NCI-H82 (cell line): ENCODE measurements at places on chromosomes 4 and X.

- peak; percentile 68 for DNase-seq
These were observed 163.3 kb upstream of the PRDX4 start for GRCh38 chrX:23503835-23504539.

DNA sequence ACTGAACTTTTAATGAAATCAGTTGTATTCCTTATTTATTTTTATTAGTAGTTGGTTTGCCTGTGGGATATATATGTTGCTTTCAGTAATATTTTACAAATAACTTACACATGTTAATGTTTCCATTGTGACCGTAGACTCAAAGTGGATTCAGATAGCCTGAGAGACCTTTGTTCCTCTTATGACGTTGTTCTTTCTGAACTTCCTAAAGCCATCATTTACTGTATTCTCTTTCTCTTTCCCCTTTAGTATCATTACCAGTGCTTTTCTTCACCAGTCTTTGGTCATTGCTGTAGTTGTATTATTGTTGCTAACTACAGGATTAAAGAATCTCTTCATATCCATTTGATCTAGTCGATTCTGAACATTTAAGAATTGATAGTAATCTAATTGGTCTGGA lies 4.3 kb downstream of the STIM2 start:
- DNase-seq = no peak

GRCh38 chr4:15771216-15772058 lies 6.7 kb upstream of the CD38 start:
- DNase-seq = no peak

GRCh38 chr4:54482529-54483200 lies 175.1 kb upstream of the KIT start:
- DNase-seq = no peak

- no peak for DNase-seq
These were observed 66.6 kb downstream of the ING2 start for GRCh38 chr4:183571350-183571941.

GRCh38 chr4:71460371-71460770 lies 121.6 kb downstream of the SLC4A4 start:
- peak; percentile 70 for DNase-seq

GRCh38 chr4:26141911-26142638 lies 178.7 kb upstream of the RBPJ start:
- DNase-seq = no peak

GRCh38 chrX:115459883-115460880 lies 100.8 kb upstream of the PLS3 start:
- no peak for DNase-seq

- DNase-seq = no peak
These were observed 72.6 kb downstream of the UCHL1 start for GRCh38 chr4:41329361-41329760.

- DNase-seq = no peak
These were observed 122.5 kb upstream of the MAMLD1 start for GRCh38 chrX:150240643-150240970.

DNA sequence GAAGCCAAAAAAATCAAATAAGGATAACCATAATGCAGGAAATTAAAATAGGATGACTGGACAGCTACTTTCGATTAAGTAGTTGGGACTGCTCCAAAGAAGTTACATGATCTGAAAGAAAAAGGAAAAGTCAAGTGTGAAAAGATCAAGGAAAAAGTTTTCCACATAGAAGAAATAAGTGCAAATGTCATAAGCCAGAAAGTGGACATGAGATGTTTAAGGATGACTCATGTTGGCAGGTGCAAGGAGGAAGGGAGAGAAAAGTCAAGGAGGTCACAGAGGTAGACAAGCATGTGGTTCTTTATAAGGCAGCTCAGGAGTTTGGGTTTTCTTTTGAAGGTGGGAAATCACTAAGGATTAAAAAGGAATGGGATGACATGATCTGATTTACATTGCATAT lies 89.8 kb upstream of the GPRIN3 start:
- peak; percentile 51 for DNase-seq

DNA sequence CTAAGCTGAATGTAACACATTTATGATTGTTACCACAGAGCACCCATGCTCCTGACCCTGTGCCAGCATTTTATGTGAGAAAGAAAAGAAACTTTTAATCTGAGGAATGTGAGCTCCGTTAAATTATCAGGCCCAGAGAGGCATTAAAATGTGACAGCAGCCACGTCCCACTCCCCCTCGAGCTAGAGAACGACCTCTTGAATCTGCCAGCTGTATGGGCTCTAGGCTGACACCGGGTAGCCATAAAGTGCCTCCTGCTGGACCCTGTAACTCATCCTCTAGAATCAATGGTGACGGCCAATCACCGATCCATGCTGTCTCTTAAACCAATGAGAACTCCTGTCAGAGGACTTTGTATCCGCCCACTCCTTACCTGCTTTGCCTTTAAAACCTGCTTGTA lies 110.2 kb upstream of the ADRA2C start:
- DNase-seq = no peak

GRCh38 chrX:132119821-132120515 lies 7.9 kb downstream of the FRMD7 start:
- no peak for DNase-seq

DNA sequence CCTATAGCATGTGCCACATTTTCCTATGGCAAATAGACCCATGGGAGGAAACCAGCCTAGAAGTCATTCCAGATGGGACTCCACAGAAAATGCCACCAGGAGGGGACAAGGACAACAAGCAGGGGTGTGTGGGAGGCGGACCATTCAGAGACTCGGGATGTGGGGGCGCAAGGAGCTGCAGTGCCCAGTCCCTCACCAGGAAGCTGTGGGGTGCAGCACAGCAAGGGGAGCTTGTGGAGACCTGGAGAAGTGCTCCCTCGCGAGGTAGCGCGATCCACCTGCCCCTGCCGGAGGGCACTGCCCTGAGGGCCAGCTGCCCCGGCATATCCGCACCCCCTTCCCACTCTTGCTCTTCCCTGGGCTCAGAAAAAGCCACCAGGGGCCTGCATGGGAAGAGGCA lies 45.5 kb upstream of the C4orf50 start:
- DNase-seq = no peak

DNA sequence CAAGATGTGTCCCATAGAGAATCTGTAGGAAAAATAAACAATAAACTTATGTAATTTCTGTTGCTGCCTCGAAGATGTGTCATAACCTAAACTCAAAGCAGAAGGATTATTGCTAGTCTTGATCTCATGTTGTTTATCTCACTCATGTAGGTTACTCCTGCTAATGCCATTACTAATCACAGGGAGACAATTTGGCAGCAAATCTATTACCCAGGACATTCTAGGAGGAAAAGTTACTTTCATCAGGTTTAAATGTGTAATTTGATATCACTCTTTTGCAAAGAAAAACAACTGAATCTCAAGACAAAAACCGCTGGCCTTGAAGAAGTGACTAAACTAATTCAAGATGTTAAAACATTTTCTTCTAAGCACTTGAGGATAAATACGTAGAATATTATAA lies 34.0 kb downstream of the LDOC1 start:
- DNase-seq = no peak

- DNase-seq = peak; percentile 6
These were observed 253.4 kb downstream of the EPHA5 start for GRCh38 chr4:65416891-65417290.

DNA sequence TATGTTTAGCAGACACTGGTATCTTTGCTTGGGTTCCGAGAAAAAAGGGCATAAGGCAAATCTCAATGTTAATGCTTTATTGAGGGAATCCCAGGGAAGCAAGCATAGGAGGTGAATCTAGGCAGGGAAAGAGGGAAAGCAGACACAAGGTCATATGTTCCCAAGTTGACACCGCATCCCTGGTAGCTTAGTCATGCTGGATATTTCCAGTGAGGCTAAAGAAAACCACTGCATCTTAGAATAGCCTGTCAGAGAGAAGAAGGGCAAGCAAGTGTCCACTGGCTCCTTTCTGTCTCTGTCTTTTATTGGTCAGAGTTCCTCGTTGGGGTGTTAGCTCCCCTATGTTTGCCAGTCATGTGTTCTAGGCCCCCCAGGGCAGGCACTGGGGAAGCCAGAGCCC lies 104.7 kb downstream of the NKX6-1 start:
- no peak for DNase-seq

DNA sequence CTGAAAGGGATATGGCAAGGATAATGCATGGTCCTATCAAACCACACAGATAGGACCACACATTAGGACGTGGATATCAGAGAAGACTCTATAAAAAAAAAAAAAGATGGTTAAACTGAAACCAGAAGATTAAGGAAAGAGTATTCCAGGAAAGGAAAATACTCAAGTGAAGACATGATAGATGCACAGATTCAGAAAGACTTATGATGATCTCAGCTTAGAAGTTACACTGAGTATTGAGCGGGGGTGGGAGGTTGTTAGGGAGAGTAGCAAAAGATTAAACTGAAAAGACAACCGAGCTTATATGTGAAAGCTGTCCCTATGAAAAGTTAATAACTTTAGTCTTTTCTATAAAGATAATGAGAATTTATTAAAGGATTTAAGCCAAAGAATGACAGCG lies 211.0 kb upstream of the EMCN start:
- no peak for DNase-seq

DNA sequence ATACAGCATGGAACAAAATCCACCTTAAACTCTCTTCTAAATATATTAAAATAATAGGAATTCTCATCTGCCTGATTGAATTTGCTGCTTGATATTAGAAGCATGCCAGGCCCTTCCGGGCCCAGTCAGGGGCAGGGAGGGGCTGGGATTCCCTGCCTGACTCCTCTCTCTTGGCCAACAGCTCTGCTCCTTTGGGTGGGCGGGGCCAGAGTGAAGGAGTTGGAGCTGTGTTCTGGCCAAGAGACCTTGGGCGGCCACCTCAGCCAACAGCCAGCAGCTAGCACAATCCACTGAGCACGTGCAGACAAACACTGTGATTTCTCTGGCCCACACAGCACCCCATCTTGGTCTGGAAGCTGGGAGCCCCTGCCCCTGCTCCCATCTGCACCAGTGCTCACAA lies 140.3 kb downstream of the PJA1 start:
- DNase-seq = no peak

GRCh38 chrX:71128915-71129765 lies 10.7 kb downstream of the MED12 start:
- peak; percentile 72 for DNase-seq

GRCh38 chrX:118978451-118978850 lies 4.0 kb downstream of the LONRF3 start:
- DNase-seq = no peak

DNA sequence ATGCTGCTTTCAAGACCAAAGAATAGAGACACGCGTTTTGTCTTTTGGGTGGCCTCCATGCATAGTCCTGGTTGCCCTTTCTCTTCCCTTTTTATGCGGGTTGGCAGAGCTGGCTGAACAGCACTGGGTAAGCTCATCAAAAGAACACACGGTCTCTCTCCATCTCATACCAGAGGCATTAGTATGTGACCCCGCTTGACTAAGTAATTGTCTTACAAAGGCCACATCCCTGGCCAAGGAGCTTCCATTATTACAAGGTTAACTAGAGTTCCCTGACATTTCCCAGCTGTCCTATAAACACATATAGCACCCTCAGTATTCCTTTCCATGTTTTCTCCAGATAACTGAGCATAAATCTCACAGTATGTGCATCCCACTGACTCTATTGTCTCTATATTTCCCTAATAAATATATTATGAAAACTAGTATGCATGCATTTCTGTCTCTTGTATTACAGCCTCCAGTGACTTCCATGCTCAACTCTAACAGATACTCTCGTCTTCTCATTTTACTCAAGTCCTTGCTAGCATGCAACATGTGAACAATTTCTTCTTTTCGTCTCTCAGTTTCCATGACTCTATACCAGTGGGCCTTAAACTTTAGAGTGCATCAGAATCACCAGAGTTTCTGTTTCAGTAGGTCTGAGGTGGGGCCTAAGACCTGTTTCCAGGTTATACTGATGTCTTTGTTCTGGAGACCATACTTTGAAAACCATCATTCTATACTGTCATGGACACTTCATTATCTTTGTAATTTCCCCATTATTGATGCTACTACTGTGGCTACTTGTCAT lies 247.7 kb upstream of the ARSJ start:
- DNase-seq = no peak

DNA sequence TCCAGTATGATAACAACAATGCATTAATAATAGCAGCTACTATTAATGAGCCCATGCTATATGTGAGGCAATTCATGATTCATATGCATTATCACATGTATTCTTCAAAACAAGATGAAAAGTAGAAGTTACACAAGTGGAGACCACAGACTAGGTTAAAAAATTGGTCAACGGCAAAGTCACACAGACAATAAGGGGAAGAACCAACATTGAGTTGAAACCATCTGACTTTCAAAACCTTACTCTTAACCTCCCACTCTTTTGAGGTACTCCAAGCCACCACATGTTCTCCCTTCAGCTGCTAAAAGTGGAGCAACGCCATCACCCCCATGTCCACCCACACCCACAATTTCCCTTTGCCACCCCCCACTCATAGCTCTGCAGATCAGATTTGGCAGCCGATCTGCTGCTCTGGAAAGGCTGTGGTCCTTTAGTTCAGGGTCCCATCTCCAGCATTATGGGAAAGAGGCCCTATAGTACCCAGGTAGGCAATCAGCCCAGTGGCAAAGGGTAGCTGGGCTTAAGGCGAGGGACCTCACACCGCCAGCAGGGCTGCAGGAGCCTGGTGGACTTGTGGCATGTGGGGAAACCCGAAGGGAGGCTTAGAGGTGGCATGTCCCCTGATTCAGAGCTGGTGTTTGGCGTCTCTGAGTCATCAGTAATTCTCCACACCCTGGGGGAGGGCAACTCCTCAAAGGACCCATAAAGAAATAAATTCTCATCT lies 33.5 kb upstream of the CYBB start:
- no peak for DNase-seq

GRCh38 chrX:19611636-19612376 lies 96.5 kb upstream of the MAP3K15 start:
- DNase-seq = no peak

DNA sequence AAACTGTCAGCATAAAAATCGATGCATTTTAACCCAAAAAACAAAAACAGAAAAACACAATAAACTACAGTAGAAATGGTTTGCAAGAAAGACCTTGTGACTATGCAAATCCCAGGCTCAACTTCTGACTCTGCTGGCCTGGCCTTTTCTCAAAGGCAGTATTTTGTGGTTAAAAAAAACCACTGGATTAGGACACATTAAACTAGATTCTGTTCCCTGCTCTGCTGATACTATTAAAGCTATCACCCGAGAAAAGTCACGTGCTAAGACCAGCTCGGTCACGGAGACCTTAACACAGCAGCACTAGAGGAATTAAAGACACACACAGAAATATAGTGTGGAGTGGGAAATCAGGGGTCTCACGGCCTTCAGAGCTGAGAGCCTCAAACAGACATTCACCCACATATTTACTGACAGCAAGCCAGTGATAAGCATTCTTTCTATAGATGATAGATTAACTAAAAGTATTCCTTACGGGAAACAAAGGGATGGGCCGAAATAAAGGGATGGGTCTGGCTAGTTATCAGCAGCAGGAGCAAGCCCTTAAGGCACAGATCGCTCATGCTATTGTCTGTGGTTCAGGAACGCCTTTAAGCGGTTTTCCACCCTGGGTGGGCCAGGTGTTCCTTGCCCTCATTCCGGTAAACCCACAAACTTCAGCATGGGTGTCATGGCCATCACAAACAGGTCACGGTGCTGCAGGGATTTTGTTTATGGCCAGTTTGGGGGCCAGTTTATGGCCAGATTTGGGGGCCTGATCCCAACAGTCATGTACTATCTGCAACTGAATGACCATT lies 16.1 kb downstream of the CBR4 start:
- peak; percentile 13 for DNase-seq
